ENCODE measurements at places on chromosomes 1 and 21.

DNA sequence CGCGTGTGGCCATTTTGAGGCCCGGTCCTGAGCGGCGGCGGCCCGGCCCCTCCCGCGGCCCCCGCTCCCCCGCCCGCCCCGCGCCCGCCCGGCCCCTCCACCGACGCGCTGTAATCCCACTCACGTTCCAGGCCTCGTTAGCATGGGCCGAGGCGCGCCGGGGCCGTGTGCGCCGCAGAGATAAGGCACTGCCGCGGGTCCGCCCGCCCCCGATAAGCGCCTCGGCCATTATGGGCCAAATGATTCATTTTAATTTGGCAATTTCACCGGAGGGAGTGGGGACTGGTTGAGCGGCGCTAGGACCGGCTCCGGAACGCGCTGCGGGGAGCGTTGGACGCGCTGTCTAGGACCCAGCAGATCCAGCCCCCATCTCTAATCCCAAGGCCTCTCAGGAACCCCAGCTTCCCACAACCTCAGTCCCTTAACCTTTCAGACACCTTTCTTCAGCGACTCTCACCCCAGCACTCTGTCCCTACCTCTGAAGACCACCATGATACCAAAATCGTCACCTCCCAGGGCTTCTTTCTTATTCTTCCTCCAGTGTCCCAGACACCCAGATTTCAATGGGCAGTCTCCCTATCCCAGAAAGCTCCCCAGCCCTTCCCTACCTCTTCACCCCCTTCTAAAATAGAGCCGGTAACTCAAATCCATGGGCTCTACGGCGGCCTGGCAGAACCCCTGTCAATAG, at the start of gene TAL1:
TAL1 (minus strand) TSS at position 39 of the 688 bp plus-strand sequence. CDS start 6,337 bp downstream, outside the sequence.
- peak; percentile 59 for DNase-seq

DNA sequence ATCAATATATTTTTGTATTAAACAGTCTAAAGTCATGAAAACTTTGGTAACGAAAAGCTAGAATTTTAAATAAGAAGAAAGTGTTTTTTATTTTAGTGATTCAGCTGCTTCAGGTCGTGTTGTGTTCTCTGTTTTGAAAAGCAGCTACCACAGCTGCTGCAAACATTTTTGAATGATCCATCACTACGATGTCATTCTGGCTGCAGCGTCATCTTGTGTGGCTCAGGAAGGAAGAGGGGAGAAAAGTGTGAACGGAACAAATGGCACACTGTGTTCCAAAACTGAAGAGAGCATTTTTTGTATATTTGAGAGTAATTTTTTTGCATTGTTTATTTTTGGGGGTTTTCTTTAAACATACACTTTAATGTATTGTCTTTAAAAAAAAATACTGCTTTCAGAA, 323.0 kb upstream of the ADGRL2 start:
- DNase-seq: no peak

DNA sequence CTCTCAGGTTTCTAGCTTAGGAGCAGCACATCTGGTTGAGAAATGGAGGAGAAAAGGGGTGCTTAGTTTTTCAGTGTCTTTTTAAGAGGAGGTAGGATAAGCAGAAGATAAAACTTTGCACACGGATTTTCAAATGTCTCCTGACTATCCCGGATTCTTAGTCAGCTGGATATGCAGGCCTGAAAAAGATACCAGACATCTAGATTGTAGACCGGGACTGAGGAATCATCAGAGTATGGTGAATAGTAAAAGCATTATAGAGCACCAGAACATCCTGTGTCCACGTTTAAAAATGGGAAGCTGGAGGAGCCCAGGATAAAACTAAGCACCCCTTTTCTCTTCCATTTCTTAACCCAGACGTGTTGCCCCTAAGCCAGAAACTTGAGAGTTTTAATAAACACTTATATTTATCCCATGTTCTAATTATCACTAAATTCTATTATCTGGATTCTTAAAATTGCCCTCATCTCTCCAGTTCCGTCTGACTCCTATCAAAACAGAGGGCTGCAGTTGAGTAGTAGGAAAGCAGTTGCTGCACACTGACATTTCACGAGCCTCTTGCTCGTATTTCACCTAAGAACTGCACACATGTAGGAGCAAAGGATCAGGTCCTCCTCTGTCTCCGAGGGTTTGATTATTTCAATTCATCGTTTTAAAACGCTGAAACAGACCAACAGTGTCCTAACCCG, 609 bp downstream of the PIGK start:
- no peak for DNase-seq

GRCh38 chr1:29586991-29587745, 350.8 kb downstream of the PTPRU start:
- DNase-seq: no peak

- no peak for DNase-seq
Measured at GRCh38 chr1:61953790-61954150, 211.5 kb downstream of the PATJ start.

DNA sequence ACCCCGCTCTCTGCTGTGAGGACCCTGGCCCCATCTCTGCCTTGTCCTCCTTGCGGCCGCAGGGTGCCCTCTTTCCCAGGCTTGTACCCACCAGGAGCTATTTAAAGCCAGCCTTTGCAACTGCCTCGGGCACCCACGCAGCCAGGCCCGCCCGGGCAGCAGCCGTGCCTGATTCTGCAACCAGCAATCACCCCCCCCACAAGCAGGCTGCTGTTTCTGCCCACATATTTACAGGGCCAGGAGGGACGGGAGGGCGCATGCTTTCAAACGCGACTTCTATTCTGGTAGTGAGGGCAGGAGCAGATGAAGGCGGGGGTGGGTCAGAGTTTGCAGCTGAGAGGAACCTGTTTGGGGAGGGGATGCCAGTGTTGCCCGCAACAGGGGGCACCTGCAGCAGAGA, 13.6 kb downstream of the GABRD start:
- no peak for DNase-seq

DNA sequence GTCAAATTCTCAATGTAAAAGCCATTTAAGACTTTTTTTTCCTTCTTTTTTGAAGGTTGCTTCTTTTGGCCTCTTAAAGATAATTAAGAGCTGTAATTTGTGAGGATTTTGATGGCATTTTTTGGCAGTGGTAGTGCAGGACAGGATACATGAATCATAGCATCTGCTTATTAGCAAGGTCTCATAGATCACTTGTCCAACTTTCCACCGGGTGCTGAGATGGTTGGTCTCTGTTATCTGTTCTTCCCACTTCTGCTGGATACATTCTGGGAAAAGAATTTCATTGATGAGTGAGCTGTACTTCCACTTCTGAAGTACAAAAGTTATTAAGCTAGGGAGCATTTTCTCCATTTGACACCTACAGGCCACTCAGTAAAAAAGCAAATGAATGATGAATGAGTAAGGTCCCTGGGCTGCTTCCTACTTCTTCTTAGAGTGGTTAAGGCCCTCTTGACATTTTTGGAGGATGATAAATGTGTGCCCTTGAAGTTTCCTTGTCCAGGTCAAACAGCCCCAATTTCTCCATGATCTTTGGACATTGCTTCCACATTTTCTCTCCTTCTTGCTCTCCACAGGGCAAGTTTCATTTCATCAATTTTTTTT, 100.6 kb downstream of the ROR1 start:
- no peak for DNase-seq

DNA sequence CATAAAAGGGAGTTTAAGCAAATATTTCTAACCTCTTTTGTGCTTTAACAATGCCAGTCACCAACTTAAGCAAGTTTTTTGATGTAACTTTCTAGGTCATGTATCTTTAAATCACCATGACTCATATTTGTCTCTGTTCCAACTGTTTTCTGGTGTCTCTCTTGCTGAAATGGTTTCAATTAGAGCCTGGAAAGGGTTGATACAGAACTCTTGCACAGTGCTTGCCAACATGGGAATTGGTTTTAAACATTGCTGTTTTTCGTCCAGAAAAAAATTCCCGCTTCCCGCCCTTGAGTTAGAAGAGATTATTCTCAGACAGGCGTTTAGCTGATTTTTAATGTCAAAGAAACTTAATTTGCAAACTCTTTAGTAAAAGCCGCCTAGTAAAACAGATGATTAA, 46.4 kb upstream of the SLC22A15 start:
- no peak for DNase-seq

DNA sequence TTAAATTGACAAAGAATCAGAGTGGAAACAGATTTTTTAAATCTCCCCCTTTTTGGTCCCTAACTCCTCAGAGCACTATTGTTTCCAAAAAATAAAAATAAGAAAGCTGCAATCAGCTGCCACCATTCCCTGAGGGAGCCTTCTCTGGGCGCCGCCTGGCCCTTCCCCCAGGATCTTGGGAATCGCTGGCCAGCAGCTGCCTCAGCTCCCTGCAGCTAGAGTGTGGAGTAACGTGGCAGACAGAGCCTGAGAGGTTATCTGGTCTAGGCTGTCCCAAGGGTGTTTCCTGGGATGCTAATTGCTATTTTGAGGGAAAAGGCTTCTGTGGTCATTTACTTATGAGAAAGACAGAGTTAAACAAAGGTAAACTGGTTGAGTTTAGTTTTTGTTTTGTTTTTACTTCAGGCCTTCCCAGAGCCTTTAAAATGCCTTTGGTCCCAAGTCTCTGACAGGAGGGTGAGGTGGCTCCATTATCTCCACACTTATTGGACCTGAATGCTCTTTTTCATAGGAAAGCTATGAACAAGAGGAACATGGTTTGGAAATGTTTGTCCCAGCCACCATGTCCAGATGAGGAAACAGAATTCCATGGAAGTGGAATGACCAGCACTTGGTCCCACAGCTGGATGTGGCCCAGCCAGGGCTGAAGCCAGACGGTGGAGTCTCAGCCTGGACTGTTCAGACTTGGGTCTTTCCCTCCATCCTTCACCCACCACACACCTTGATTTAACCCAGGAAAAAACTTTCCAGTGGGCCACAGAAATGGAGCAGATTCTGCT, 14.1 kb upstream of the KIAA1614 start:
- no peak for DNase-seq

All from NCI-H2227 treated with DMSO at 0.1 percent for 48 hours (cell line).